NCI-H774 (cell line): ENCODE measurements at places on chromosomes 1 and 21.
A peak's percentile ranks its signal among the peaks of the same experiment; 100 is the strongest.

- DNase-seq, result no peak
Observed at GRCh38 chr1:234250747-234251146, 122.5 kb upstream of the COA6 start.

DNA sequence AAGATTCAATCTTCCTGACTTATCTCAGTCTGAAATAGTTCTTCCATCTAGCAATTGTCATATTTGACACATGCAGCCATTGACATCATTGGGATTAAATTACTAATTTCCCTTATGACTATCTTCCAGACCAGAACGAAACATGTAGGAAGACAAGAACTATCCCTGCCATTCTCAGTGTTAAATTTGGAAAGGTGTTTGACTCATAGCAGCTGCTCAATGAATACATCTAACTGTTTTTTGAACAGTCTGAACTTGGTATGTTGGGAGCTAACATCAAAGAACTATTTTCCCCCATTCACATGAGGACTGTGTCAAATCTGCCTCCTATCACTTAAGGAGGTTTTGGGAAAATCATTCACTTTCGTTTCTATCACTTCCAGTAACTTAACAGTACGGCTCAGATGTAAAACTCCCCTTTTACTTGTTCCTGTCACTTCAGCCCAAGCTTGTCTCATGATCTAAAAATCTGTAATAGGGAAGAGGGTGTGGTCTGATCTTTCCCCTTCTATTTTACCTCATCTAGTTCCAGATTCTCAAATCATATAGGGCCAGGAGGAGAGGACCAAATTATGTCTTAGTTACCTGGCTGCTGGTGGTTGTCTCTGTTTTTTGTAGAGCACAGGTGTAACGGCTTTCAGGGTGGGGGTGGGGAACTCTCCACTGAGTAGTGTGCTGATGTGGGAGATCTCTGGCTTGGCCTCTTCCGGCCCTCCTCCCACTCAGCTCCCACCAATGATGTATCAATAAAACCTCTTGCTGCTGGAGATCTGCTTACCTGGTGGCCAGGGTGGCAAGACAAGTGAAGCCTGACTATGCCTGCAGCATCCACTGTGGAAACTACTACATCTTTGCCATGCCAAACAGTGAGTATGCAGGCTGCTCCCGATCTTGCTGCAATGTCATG, 26.2 kb upstream of the SLAMF1 start:
- no peak for DNase-seq

- no peak for DNase-seq
Observed at GRCh38 chr1:94126651-94127050, 5.7 kb upstream of the ABCA4 start.

DNA sequence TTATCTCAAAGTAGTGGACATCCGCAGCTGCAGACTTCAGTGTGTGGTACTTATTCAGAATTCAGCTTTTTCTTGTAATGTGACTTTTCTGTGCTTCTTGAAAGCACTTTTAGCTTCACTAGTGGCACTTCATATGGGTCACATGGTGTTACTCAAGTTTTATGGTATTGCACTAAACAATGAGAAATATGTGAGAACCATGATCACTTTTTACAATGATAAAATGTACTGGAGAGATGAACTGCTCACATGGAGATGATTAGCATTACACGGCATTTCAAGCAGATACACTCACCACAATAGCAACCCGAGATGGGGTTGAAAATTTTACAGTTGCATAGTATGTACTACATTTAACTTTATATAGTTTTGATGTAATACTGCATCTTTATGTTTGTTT, 40.1 kb upstream of the GPR52 start:
- DNase-seq, result no peak

- DNase-seq, result no peak
Observed at GRCh38 chr1:186155594-186155993, 219.5 kb downstream of the TPR start.

DNA sequence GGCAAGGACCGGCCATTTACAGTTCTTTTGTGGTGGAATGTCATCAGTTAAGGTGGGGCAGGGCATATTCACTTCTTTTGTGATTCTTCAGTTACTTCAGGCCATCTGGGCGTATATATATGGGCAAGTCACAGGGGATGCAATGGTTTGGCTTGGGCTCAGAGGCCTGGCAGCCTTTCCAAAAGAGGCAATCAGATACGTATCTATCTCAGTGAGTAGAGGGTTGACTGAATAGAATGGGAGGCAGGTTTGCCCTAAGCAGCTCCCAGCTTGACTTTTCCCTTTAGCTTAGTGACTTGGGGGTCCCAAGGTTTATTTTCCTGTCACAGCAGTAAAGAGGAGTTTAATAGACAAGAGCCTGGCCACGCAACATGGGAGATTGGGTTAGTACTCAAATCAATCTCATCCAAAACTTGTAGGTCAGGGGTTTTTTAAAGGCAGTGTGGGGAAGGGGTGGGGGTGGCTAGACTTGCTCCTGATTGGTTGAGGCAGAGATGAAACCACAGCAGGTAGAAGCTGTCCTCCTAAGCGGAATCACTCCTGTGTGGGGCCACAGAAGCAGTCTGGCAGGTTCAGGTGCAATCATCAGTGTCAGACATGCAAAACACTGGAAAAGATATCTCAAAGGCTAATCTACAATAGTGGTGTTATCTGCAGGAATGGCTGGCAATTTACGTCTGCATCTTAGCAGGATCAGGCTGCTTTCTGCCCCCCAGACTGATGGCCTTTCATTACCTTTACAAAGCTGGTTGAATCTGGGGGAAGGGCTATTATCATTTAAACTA, 112.9 kb downstream of the TLR5 start:
- DNase-seq, result no peak

DNA sequence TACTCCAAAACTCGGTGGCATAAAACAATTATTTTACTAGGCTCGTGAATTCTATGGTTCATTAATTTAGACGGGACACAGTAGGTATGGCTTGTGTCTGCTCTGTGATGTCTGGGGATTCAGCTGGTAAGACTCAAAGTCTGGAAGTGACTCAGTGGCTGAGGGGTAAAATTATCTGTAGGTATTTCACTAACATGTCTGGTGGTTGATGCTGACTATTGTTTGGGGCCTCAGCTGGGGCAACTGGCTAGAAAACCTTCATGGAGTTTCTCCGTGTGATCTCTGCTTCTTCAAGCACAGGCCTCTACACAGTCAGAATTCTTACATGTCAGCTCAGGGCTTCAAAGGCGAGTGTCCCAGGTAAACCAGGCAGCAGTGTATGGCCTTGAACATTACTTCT, 41.2 kb upstream of the KLF17 start:
- DNase-seq, result no peak

- DNase-seq, result no peak
Observed at GRCh38 chr1:116226017-116226416, 114.8 kb downstream of the MAB21L3 start.

GRCh38 chr1:47814612-47815395, 182.4 kb downstream of the TRABD2B start:
- no peak for DNase-seq

DNA sequence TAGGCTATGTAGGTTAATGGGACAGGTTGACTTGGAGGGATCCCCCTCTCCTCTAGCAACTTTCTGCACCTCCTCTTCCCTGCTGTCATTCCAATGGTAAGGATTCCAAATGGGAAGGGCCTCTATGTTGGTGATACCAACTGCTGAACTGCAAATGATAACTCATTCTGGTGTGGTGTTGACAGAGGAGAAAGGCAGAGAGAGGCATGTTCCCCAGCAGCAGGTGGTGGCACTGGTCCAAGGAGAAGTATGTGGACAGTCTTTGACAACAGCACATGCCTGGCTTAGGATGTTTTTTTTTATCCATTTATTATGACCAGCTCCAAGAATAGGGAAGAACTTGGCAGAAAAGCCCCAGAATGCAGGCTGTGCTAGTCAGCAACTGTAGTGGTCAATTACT, 19.6 kb upstream of the SPAG17 start:
- DNase-seq, result peak; percentile 10

- peak; percentile 90 for DNase-seq
Observed at GRCh38 chr1:169105434-169106094, 926 bp upstream of the ATP1B1 start.

GRCh38 chr1:160149716-160150115, 1.7 kb upstream of the ATP1A4 start:
- DNase-seq, result no peak

DNA sequence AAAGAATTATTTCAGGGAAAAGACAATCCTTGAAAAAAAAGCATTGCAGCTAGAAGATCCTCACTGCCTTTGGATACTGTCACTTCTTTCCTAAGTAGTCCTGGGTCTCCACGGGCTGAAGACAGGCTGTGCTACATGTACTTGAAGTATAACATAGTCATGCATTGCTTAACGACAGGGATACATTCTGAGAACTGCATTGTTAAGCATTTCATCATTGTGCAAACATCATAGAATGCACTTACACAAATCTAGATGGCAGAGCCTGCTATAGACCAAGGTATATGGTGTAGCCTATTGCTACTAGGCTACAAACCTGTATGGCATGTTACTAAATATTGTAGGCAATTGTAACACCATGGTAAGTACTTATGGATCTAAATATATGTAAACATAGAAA, 54.0 kb downstream of the KIAA0040 start:
- DNase-seq, result no peak

DNA sequence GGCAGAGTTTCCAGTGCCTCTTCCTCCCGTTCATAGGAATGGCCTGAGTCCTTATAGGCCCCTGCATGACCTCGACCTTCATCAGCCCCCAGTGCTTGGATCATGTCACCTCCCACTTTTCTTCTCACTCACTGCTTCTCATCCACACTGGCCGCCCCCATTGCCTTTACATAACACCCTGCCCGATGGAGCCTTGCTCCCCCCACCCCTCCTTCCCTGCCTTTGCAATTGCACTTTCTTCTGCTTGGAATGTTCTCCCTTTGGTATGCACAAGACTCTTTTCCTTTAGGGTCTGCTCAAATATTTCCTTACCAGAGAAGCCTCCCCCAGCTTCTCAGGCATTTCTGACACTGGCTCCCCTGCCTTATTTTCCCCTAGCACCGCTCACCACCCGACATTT, 125.2 kb upstream of the KCNJ6 start:
- DNase-seq, result no peak

DNA sequence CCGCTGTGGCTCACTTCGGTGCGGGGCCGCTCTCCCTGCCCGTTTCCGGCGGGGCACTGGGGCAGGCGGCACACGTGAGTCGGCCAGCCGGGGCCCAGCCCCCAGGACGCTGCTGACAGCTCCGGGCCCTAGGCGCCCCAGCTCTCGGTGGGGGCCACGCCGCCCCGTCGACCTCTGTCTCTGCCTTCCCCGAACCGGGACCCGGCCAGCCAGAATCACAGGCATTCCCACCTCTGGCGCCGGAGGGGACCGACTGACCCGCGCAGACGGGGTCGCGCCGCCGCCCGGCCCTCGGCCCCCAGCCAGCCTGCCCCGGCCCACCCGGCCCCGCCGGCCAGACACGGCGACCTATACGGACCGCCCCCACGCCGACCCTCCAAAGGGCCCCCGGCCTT, 755 bp downstream of the SCMH1 start:
- DNase-seq, result peak; percentile 45
